ENCODE measurements at places on chromosomes 12 and 14. TPM values are rescaled to one million over a fixed set of nuclear protein-coding genes. Genes with fewer than 3 reads are reported as not detected.

ABCC9 gene
- 2.0 TPM for total RNA-seq

PTGER2 gene
- total RNA-seq = 1.1 TPM

A2ML1 gene
- total RNA-seq = 419 TPM

SERPINA1 gene
- total RNA-seq = 16.4 TPM

FGF23 gene
- not detected for total RNA-seq

GNPTAB gene
- 21.3 TPM for total RNA-seq

PARPBP gene
- total RNA-seq = 10.4 TPM

SLCO1A2 gene
- total RNA-seq = not detected

HCAR1 gene
- total RNA-seq = not detected

OR6C2 gene
- not detected for total RNA-seq

TAS2R30 gene
- total RNA-seq = 0.83 TPM

IAPP gene
- total RNA-seq = not detected

RIPK3 gene
- total RNA-seq = 12.2 TPM

GPX2 gene
- total RNA-seq = 181 TPM

IGF1 gene
- total RNA-seq = 2.3 TPM

ANO4 gene
- total RNA-seq = 0.09 TPM

PDE3A gene
- 0.30 TPM for total RNA-seq

PPP1R1A gene
- total RNA-seq = 0.26 TPM

SLC38A1 gene
- total RNA-seq = 23.3 TPM

KLRG1 gene
- total RNA-seq = 0.48 TPM

MANSC1 gene
- total RNA-seq = 50.2 TPM

MAP1LC3B2 gene
- 0.76 TPM for total RNA-seq

TMTC1 gene
- 12.5 TPM for total RNA-seq

TMEM63C gene
- 9.7 TPM for total RNA-seq

CABP1 gene
- total RNA-seq = 2.4 TPM

CLEC4C gene
- total RNA-seq = not detected

E2F7 gene
- total RNA-seq = 7.6 TPM

EPYC gene
- total RNA-seq = not detected

ZNF384 gene
- 36.2 TPM for total RNA-seq

SMCO2 gene
- 1.4 TPM for total RNA-seq

MGAT4C gene
- total RNA-seq = not detected

ERP27 gene
- 5.5 TPM for total RNA-seq

TPPP2 gene
- total RNA-seq = not detected

MAP3K9 gene
- 34.0 TPM for total RNA-seq

DPPA3 gene
- not detected for total RNA-seq

HIF1A gene
- 199 TPM for total RNA-seq

IL31 gene
- not detected for total RNA-seq

ADAM20 gene
- total RNA-seq = 1.6 TPM

ISCU gene
- 132 TPM for total RNA-seq

TGM1 gene
- total RNA-seq = 1,879 TPM

KSR2 gene
- 0.03 TPM for total RNA-seq

GPD1 gene
- 0.44 TPM for total RNA-seq

GPRC5A gene
- total RNA-seq = 3.9 TPM

RDH5 gene
- total RNA-seq = 1.3 TPM
